NCI-H2081 treated with DMSO at 0.1 percent for 48 hours (cell line): ENCODE measurements at places on chromosomes 1 and 21.

- no peak for DNase-seq
Observed at GRCh38 chr1:114384922-114385321, 126.1 kb downstream of the TRIM33 start.

DNA sequence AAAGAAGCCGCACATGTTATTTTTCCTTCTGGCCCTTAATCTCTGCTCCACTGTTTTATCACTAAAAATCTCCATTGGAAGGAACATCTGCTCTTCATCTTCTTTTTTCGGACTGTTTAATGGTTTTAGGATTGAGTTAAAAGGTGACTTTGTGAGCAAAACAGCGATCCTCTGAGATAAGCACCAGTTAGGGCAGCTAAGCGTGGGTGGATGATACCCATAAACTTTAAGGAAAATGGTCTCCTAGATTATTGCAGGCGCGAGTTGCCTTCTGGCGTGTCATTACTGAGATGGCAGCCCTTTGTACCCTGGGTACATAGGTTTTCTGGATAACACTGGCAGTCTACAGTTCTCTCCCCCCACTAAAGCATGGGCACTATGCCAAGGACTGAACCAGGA lies 44.0 kb upstream of the HMGB4 start:
- no peak for DNase-seq

DNA sequence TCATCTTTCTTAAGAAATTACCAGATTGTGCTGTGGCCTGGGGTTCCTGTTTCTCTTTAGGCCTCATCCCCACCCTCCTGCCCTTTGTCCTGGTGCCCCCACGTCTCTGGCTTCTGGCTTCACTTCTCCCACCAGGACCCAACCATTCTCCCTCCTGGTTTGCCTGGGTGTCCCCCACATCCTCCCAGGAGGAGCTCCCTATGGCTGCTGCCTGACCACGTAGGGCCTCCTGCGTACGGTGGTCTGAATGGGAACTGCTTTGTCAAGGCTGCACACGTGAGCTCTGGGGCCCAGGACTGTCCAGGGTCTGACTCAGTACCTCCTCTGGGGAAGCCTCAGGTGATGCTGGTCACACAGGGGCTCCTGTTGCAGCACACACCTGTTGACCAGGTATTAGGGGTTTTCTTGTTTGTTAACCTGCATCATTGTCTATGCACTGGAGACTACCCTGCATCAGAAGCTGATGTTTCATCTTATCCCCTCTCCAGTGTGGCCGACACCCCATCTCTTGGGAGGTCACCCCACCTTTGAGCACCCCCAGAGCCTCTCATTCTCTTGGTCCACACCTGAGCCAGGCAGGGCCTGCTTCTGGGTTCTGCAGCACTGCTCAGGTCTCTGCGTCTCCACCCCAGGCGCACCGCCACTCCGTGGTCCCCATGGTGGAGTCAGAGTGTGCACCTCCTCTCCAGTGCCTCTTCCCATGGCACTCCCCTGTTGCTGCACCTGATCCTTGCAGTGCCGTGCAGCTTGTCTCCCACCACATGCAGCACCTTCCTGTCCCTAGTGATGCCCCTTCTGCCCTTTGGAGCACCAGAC lies 65.8 kb downstream of the S100B start:
- DNase-seq: no peak

DNA sequence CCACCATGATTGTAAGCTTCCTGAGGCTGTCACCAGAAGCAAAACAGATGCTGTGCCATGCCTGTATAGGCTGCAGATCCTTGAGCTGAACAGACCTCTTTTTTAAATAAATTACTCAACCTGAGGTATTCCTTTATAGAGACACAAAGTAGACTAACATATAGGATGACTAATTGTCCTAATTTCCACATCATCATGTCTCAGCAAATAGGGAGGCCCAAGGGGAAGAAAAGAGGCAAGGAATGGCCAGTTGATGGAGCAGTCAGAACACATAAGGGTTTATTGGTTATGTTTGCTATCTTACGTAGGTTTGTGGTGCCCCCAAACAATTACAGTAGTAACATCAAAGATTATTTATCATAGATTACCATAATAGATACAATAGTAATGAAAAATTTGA lies 126.2 kb downstream of the RASAL2 start:
- DNase-seq: no peak

DNA sequence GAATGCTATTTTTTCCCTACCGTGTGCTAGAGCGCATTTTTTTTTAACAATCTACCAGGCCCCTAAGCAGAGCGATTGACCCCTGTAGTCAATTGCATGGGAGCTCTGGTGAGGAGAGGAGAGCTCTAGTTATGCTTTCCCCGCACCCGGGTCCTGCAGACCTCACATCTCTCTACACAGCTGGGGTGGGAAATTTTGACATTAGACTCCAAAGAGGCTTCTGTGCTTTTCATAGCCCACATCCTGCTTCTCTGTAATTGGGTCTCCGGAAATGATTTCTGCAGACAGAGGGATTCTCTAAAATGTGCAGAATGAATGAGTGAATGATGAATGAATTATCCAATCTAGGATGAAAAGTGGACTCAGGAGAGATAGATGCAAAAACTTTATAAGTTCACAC lies 41.5 kb upstream of the DUSP10 start:
- no peak for DNase-seq

GRCh38 chr21:37245151-37245550 lies 22.0 kb downstream of the VPS26C start:
- no peak for DNase-seq

GRCh38 chr1:206467915-206468314 lies 2.4 kb upstream of the IKBKE start:
- no peak for DNase-seq

GRCh38 chr1:161185732-161186311 lies 8.5 kb upstream of the B4GALT3 start:
- no peak for DNase-seq

- no peak for DNase-seq
Observed at GRCh38 chr1:219399446-219399845, 213.5 kb downstream of the ZC3H11B start.

DNA sequence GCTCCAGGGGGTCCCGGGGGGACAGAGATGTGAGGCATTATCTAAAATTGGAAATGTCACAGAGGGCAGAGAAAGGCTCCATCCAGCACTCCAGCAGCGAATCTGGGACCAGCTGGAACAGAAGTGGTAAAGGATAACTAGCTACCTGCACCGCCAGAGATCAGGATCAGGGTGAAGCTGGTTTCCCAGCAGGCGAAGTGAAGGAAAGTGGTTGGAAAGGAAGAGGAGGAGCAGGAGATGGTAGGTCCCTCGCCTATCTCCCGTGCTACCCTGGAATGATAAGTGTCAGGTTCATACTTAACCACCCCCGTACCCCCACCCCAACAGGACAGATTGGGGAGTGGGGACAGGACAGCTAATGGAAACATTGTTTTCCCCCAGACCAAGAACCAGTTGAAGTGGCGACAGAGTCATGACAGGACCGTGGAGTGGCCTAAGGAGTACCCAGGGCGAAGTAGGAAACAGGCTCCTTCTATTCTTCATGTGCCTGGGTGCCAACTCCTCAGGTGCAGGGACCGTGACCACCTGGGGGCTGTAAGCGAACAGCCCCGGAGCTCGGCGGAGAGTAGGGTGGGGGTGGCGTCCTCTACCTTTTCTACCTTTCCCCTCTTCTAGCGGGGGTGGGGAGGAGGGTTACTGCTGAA lies 717 bp downstream of the B4GALT3 start:
- no peak for DNase-seq

GRCh38 chr1:44621841-44622286 lies 52.4 kb downstream of the TMEM53 start:
- DNase-seq: no peak

DNA sequence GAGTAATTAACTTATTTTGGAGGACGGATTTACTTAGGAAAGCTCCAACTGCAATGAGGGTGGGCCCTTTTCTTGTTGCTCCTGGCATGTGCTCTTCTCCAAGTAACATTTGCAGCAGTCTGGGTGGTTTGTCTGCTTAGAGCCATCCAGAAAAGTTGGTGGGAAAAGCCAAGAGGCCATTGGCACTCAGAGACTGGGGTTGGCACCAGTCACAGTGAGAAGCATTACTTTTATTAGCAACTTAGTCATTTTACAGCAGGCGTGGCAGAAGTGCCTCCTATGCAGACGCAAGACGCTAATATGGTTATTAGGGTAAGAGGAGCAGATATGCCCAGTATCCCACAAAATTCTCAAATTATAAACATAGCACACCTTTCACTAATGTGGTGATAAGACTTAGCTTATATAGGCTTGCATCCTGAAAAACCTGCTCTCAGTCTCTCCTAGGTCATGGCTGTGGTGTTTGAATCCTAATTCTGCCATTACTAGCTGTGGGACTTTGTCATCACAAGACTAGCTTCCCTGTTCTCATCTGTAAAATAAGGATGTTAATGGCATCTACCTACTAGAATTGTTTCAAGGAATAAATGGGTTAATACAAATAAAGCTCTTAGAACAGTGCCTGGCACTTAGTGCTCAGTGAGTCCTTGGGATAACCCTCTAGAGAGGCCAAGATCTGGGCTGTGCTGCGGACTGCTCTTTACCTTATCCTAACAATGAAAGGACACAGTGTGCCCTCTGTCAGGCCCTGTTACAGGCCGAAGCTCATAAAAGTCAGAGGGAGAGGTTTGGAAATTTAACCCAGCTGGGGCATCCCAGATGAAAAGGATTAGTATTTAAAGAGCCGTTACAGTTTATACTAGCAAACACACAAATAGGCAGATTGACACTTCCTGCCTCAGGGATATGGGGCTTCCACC lies 154.6 kb downstream of the ROR1 start:
- DNase-seq: no peak

DNA sequence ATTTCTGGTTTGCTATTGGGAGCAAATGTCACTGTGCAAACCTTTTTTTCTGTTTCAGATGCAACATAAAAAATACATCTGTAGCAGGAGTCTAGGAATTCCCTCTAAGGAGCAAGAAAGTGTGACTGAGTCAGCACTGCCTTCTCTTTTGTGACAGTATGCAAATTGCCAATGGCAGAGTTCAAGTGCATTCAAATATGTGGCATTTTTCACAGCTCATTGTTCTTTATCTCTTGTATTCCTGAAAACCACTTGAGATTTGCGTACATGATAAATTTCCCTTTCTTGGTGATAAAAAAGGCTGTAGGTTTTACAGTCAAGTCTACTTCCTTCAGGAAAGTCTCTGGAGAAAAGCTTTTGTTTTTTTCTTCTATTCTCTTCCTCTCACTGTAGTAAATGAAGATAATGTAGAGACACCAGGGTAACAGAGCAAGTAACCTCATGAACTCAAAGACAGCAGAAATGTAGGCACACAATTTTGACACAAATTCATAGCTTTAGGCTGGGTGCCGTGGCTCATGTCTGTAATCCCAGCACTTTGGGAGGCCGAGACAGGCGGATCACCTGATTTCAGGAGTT lies 129.7 kb upstream of the L1TD1 start:
- DNase-seq: no peak

DNA sequence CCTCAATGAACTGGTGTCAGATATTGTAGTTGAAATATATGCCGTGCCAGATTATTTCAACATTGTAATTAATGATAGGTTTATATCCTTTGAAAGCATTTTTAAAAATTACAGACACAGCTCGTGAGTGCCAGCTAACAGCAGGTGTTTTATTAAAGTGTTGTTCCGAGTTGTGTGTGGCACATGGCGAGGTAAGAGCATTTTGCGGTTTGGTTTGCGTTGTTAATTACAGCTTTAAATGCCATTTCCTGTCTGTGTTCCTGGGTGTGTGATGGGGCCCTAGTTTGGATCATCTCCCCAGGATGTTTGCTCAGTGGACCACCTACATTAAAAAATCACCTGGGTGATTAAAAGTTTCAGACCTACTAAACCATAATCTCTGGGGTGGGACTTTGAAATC lies 97.4 kb downstream of the PRDM2 start:
- DNase-seq: peak; percentile 5

- DNase-seq: peak; percentile 89
Observed at GRCh38 chr1:24694380-24694843, 50.8 kb upstream of the CLIC4 start.

- DNase-seq: peak; percentile 84
Observed at GRCh38 chr1:204846546-204846945, 24.1 kb upstream of the NFASC start.

GRCh38 chr21:46634966-46635323 lies 529 bp upstream of the PRMT2 start:
- DNase-seq: peak; percentile 8

- no peak for DNase-seq
Observed at GRCh38 chr1:87588495-87588894, 259.8 kb downstream of the LMO4 start.

- no peak for DNase-seq
Observed at GRCh38 chr1:1943834-1944570, 24.9 kb upstream of the TMEM52 start.

DNA sequence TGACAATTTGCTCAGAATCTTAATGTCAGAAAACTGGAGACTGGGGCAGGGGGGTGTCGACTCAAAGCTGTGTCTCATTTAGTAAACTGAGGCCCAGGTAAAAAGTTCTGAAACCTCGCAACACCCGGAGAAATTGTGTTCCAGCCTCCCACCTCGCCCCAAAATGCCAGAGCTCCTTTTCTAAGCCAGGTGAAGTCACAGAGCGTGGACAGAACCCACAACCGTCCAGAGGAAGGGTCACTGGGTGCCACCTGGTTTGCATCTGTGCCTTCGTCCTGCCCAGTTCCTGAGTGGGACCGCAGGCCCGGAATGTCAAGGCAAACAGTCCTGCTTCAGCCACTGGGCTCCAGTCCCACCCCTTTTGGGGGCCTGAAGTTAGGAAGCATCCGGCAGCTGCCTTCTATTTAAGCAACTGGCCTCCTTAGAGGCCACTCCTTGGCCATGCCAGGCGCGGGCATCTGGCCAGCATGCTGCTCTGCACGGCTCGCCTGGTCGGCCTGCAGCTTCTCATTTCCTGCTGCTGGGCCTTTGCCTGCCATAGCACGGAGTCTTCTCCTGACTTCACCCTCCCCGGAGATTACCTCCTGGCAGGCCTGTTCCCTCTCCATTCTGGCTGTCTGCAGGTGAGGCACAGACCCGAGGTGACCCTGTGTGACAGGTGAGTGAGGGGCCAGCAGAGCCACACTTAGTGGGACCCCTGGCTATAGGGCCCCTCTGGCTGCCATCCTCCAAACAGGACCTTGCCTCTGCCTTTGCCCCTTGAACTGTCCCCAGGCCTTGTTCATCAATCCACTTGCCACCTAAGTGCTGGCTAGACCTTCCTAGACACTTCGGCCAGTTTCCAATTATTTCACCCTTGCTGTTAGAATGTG lies at the start of gene TAS1R1:
Gene TAS1R1, plus strand, starts transcription at position 401 of the 872 bp plus-strand sequence. Its CDS starts 67 bp downstream, at position 468.
- no peak for DNase-seq

- DNase-seq: peak; percentile 53
Observed at GRCh38 chr1:42422737-42423136, 33.1 kb downstream of the ZMYND12 start.

DNA sequence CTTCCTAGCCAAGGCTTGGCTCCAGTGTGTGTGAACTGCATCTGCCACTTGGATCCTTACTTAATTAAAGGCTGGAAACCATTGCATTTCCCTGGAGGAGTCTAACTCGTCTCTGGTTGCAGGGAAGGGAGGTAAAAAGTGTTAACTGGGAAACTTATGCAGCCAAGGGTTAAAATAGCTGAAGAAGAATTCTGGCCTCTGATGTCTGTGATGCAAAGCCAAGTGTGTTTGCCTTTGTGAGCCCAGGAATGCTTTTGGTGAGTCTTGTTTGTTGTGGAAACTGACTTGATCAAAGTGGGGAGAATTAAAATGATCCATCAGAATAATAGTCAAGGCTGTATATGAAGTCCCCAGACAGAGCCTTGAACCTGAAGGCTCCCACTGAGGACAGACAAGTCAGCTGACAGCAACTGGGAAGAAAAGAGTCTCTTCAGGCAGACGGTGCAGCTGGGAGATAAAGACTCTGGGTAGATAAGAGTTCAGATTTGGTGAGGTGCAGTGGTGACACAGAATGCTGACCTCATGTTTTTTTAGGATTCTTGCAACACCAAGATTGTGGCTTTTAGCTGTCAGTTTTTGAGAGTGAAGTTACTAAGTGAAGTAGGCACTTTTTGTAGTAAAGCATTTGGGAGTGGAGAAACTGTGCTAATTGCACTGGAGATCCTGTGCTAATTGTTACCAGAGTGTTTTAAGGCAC lies 59.5 kb upstream of the WLS start:
- DNase-seq: no peak
